Astrocyte of the hippocampus (primary cell): ENCODE measurements at places on chromosomes 2 and 18.

DNA sequence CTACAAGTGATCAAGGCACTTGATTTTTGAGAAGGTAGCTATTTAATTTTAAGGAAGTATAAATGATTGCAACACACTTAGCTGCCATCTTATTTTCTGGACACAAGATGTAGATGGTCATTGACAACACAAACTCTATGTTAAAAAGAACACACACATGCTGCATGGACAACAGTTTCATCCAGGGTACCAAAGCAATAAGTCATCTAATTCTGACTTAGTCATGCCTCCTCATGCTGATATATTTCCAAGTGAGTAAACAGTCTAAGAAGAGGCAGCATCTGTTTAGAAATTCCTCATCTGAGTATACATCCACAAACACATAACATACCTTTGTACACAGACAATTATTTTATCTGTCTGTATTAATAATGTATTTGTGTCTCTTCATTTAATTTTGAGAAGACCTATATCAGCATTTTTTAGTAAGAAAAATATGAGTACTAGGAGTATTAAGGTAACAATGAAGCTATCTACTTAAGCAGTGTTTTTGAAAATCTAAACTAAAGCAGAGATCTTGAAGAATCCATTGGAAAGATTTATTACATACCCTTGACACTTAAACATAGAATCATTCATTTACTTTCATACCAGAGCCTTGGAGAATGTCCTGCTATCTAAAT lies 84.9 kb downstream of the SCN1A start:
- DNase-seq = no peak

DNA sequence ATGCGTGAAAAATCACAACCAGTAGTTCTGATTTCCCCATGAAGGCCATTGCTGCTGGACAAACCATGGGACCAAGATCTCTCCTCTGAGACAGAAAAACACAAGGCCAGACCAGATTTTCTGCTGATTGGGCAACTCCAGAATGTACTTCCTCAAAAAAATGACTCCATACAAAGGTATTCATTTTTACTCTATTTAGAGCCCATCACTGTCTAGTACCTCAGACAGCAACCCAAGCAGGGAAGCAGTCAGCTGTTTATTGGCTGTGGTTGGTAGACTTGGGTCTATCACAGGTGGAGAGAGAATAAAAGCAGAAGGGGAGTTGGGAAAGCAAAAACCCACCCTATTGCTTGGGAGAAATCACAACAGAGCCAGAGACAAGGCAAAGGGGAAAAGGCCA lies 219.9 kb downstream of the PIK3C3 start:
- peak; percentile 71 for DNase-seq

GRCh38 chr2:135320465-135321355 lies 210.3 kb downstream of the ZRANB3 start:
- DNase-seq = no peak

GRCh38 chr18:70295192-70296188 lies 6.6 kb downstream of the SOCS6 start:
- no peak for DNase-seq

DNA sequence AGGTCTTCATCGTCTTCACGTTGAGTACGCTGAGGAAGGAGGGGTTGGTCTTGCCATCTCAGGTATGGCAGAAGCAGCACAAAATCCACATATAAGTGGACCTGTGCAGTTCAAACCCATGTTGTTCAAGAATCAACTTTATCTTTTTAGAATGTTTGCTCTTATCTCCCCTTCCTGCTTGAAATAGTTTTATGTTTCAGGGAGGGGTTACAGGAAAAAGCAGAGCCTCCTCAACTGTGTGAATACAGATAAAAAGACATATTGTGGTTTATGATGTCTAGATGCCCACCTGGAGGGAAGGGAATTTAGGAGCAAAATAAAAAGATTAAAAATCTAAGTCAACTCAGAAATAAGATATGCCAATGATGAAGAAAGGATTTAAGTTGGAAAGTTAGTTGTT lies 75.9 kb downstream of the VRK2 start:
- no peak for DNase-seq

DNA sequence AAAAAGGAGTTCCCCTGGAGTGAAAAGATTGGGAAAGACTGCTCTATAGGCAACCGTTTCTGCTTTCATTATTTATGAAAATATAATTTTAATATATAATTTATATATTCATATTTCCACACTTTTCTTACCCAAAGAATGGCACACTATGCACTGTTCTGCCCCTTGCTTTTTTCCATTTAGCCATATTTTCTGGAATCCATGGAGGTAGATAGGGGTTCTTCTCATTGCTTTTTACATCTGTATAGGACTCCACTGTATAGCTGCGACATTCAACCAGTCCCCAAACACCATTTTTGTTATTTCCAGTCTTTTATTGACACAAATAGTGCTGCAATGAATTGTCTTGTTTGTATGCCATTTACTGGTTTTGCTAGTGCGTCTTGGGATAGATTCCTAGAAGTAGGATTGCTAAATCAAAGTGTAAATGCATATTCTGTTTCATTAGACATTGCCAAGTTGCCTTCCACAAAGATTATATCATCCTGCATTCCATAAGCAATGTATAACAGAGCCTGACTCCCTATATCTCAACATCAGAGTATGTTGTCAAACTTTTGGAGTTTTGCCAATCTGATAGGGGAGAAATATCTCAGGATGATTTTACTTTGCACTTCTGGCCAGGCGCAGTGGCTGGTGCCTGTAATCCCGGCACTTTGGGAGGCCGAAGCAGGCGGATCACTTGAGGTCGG lies 26.6 kb upstream of the TCF7L1 start:
- no peak for DNase-seq

- DNase-seq = no peak
Measured at GRCh38 chr2:28589746-28590463, 94.0 kb downstream of the PLB1 start.
